ENCODE measurements at places on chromosomes 5 and 9.
A peak's percentile ranks its signal among the peaks of the same experiment; 100 is the strongest.

DNA sequence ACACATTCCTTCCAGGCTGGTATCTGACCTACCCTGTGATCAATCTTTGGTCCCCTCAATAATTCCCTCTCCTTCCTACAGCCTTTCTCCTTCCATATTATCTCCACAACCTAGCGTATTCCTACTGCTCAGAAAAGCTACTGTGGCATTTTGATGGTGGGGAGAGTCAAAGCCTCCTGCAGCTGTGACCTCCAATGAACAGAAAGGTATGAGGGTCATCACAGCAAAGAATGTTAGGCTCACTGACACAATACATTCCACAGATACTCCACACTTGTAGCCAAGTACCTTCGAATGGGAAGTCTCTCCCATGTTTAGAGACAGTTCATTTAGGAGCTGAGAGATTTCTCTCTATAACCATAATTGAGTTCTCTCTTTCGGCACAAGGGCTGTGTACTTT is 5.9 kb downstream of the FBN2 start:
- no peak for DNase-seq

DNA sequence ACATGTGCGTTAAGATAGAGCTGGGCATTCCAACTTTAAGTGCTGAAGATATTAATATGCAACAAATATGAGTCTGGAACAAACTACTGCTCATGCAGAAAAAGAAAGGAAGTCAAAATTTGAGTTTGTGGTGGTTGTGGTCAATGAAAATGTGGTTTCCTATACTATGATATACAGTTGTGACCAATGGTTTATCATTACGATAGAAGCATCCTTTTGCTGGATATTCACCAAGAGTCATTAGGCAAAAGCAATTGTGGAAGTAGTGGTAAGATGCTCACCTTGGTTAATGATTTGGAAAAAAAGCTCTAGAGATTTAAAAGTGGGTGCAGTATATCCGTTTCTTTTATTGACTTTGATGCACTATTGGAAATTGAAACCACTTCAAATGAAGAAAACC is 1007.0 kb downstream of the NR2F1-AS1 start:
- peak; percentile 14 for DNase-seq

GRCh38 chr5:17148481-17148880 is 69.0 kb upstream of the BASP1 start:
- no peak for DNase-seq

DNA sequence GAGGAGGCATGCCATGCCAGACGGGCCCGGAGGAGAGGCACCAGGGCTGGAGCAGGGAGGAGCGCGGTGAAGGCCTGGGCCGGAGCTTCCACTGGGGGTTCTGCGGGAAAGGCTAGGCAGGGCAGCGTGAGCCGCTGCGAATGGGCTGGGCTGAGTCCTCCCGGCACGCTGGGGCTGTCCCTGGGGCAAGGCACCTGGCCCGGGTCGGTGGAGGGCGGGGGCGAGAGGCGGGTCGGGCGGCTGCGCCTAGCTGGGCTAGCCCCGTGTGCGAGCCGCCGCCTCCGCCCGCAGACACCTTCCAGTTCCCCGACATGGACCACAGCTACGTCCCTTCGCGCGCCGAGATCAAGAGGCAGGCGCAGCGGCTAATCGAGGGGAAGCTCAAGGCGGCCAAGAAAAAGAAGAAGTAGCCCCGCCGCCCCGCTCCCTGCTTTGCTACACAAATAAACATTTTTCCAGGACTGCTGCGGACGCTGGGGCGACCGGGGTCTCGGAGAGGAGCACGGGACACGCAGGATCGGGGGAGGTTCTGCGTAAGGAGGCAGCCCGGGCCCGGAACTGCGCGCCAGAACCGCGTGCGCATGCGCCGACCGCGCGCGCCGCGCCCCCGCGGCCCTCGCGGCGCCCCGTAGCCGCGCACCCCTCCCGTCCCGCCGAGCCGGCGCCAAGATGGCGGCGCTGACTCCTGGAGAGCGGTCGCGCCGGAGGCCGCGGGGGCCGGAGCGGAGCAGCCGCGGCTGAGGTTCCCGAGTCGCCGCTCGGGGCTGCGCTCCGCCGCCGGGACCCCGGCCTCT is at the start of gene RABL6:
RABL6 (plus strand) TSS at position 668 of the 794 bp plus-strand sequence. CDS start 249 bp downstream, outside the sequence.
- DNase-seq: peak; percentile 67

DNA sequence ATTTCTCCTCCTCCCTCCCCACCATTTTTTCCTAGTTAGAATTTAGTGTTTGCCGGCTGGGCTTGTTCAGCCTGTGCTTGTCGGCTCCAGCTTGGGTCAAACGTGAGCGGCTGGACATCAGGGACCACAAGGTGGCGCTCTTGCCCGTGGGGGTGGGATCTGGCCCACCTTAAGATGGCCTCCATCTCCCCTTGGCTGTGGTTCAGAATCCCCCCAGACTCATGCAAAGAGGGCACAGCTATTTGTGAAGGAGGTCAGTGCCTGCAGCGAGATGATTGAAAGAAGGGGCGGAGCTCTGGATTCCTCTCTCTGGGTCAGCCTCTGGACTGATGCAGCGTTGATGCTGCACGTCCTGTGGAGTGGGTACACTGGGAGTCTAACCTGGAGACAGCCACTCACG is 283.3 kb upstream of the TUT7 start:
- peak; percentile 52 for DNase-seq

- DNase-seq: no peak
Observed at GRCh38 chr9:83920469-83920926, 734 bp downstream of the KIF27 start.

- DNase-seq: peak; percentile 43
Observed at GRCh38 chr5:129541648-129542251, 81.7 kb downstream of the ADAMTS19 start.

- DNase-seq: no peak
Observed at GRCh38 chr5:81925009-81925408, 46.8 kb upstream of the ATG10 start.

Data from fibroblast of upper back skin (primary cell).